Dorsolateral prefrontal cortex (tissue), 122 donors: ENCODE measurements at places on chromosomes 6 and 20.

- no peak for DNase-seq
These were observed 68.0 kb downstream of the OLIG3 start for GRCh38 chr6:137426007-137426689.

- no peak for DNase-seq
These were observed 91.9 kb upstream of the EYA2 start for GRCh38 chr20:46802722-46803121.

DNA sequence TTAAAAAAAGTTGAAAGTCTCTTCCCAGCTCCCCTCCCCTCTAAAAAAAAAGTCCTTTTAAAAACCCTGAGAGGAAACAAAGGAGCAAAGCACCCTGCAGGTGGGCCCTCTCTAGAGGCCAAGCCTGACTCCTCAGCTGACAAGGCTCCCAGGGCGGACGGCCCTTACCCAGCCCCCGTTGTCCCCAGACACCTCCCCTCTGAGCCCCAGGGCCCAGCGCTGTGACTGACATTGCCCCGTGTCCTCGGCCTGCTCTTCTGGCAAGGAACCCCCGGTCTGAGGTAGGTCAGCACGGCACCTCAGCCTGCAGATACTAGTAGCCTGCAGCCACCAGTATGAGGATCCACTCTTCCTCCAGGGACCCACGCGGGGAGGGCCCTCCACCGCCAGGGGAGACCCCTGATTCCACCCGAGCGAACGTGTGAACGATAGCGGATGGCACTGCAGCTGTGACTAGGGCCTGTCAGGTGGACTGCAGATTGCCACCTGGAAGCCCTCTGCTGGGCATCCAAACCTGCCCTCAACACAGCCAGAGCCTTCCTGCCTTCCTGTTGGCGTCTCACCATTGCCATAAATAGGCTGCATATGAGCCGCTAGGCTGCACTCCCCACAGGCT lies 34.2 kb downstream of the FOXC1 start:
- no peak for DNase-seq

DNA sequence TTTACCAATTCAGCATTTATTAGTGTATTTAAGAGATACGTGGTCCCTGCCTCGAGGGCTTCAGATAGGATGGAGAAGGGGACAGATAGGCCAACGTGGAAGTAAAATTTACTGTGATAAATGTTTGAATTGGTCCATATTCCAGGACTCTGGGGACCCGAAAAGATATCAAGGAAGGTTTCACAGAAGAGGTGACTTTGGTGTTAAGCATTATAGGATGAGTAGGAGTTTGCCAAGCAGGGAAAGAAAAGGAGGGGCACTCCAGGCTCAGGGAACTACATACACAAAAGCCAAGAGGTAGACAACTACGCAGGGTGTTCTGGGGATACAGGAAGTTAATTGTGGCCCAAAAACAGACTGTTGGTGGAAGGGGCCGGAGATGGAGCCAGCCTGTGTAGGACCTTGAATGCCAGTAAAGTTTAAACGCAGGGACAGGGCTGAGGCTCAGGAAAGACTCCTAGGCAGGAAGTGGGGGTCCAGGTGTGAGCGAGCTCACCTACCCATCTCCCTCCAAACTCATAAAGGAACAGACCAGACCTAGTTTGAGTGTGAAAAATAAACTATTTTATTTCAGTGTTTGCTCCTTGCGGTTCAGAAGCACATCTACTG lies 37.0 kb downstream of the TGM2 start:
- no peak for DNase-seq

DNA sequence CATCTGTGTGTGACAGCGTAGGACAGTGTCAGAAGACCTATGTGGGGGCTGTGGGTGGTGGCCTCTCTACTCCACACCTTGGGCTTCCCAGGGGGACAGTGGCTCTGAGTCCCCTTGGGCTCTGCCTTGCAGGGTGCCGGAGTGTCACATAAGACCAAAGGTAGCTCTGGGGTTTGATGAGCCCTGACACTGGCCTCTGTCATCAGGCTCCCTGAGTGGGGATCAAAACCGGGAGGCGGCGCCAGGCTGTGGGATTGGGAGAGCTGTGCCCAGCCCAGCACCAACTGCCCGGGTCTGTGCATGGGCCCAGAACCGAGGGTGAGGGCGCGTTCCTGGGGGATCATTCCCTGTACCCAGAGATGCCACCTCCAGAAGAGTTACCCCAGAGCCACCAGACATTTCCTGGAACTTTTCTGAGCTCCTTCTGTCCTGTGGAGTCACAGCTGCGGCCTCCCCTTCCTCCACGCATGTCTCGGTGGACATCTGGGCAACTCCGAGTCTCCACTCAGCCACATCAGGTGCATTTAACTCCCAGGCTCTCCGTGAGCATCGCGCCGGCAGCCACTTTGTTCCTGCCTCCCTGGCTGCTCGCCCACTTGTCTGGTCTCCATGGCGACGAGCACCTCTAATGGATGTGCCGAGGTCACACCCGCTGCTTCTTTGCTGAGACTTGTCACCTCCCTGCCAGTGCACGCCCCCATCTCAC lies 94.7 kb downstream of the TMEM242 start:
- peak; percentile 64 for DNase-seq

DNA sequence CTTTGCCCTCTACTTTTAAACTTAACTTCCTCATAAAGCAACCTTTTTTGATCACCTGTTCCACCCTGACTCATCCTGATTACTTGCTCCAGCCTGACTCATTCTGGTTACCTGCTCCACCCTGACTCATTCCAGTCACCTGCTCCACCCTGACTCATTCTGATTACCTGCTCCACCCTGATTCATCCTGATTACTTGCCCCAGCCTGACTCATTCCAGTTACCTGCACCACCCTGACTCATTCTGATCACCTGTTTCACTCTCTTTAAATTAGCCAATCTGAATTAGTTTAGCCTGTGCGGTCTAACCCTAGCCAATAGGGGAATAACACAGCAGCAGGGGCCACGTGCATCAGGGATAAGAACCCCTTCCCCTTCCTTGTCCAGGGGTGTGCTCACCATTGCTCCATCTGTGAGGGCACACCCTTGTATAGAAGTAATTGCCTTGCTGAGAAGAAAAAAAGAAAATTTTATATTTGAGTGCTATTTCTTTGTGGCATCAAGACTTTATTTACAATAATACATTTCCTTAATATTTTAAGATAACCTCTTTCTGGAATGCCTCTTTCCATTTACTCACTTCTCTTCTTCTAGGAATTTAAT lies 17.9 kb downstream of the HLA-G start:
- no peak for DNase-seq

GRCh38 chr6:146948790-146949342 lies 255.4 kb upstream of the STXBP5 start:
- no peak for DNase-seq

DNA sequence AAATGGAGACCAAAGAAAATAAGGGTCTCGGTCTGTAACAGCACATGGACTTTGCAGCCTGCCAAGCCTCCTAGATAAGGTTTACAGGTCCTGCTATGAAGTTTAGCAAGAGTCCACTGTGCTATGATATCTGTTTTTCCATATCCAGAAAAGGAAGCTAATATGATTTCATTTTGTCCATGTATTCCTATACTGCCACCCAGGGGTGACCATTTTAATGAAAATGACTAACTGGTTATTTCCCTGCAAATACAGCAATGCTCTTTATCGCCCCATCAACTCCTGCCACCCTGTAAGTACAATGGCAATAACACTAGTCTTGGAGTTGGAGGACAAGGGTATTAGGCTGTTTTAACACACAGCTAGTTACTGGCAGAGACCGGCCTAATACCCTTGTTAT lies 115.2 kb upstream of the GLP1R start:
- DNase-seq: no peak

- DNase-seq: no peak
These were observed 32.5 kb upstream of the TRERF1 start for GRCh38 chr6:42484261-42484660.

GRCh38 chr20:22762576-22763256 lies 178.3 kb upstream of the FOXA2 start:
- DNase-seq: no peak

GRCh38 chr6:127180426-127180825 lies 62.0 kb downstream of the RSPO3 start:
- no peak for DNase-seq

DNA sequence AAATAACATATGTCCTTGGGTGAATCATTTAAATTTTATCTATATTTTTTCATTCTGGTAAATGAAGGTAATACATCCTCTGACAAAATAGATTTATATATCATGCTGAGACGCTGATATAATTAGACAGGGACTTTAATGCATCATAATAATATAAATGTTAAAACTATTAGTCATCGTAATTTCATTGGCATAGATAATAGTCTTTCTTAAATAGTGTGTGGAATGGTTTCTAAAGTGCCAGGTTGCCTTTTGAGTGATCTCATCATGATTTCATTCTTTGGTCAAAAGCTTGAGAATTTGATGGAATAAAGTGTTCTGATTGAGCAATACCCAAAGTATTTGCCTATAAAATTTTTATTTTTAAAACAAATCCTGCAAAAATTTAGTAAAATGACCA lies 43.2 kb upstream of the BMP5 start:
- no peak for DNase-seq

DNA sequence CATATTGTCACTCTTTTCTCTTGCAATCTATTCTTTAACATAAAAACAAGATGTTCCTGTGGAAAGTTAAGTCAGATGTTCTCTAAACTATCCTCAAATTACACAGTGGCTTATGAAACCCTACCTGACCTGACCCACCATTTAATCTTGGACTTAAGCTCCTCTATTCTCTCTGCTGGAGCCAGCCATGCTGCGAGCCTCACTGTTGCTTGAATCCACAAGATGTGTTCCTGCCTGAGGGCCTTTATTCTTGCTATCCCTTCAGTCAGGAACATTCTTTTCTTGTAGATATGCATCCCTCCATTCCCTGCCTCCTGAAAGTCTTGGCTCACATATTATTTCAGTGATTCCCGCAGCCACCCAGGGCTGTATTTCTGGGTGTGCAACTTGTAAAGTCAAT lies 283.2 kb downstream of the EPHA7 start:
- DNase-seq: no peak

DNA sequence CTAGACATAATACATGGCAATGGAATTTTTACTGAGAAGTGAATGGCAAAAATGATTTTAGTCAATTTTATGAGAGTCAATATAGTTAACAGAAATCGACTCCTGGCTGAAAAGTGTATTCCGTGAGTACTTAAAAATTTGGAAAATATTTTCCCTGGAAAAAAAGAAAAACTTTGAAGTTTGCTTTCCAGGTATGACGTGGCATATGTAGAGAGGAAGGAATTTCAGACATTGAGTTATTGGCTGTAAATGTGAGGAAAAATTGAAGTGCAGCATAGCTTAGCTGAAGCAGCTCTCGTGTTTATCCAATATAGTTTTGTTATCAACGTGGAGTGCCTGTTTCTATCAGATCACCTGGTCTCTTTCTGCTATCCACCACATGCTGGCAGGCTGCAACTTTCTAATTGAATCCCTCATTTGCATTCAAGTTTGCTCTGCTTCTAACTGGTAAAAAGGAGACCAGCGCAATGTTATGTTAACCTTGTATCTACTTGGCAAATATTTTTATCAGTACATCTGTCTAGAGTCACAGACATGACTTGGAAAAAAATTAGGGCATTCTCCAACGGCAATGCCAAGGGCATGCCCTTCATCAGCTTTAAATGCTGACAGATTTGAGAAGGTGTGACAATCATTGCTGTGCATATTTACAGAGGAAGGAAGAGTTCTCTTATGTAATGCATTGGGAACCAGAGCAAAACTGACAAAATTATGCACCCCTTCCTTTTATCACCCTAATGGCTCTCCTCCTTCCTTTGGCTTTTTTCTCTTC lies 1102.8 kb upstream of the FLRT3 start:
- no peak for DNase-seq

DNA sequence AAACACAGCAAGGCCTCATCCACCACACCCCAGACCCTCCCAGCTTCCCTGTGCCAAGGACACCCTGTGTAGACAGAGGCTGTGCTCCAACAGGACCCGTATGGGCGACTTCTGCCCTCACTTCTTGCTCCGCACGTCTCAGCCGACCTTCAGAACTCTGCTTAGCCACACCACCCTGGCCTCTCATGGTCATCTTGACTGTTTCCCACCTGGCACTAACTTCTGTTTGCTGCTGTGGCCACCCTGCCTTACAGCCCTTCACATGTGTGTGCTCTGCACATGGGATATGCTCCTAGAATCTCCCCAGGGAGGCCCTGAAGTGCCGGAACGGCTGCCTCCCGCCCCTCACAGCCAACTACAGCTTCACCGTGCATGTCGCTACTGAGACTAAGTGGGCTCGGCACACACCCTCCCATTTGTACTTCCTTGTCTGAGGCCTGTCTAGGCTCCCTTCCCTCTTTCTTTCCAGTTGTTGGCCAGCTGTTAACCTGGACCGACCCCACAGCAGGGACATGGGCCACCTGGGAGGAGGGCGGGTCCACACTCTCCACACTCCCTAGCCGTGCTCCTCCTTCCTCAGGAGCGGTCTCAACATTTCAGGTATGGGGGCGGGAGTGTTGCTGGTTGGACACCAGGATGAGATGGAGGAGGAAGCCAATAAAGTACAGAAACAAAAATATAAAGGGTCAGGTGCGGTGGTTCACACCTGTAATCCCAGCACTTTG lies 69.6 kb downstream of the PYGB start:
- DNase-seq: peak; percentile 26
